ENCODE measurements at places on chromosomes 1 and 21.

GRCh38 chr21:37257511-37257966 lies 9.6 kb downstream of the VPS26C start:
- DNase-seq: peak; percentile 58

DNA sequence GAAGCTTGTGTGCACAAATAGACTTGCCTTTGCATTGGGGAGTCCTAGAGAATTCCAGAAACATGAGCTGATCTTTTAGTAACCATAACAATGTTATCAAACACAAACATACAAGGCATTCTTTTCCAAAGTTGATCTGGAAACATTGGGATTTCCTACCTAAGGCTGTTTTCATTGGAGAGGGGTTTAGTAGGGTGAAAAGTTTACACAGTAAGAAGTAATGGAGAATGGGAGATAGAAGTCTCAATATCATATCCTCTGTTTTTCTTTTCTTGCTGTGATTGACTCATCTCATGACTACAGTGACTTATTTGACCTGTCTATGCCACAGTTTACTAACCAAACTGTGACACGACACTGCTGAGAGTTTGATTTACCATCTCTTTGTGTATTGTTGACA lies 65.6 kb upstream of the PLA2G4A start:
- DNase-seq: no peak

- no peak for DNase-seq
Measured at GRCh38 chr21:45898781-45899180, 82.8 kb upstream of the COL6A1 start.

- no peak for DNase-seq
Measured at GRCh38 chr1:57109247-57109646, 143.4 kb upstream of the C8B start.

DNA sequence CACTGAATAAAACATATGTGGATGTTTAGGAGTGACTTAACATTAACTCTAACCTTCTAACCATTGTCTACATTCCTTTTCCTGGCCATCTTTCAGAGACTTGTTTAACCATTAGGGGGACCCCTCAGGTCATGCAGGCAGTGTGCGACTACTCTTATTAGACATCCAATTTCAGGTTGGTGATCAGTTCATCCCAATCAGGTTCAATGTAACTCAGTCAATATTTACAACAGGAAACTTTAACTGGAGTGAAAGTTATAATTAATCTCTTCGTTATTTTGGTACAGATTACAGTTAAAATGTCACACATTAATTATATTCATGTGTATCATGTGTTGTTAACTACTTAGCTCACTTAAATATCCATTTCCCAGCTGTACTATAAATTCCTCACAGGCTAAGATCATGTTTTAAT lies 68.8 kb upstream of the RGS1 start:
- no peak for DNase-seq

- DNase-seq: no peak
Measured at GRCh38 chr1:153506831-153507413, 28.9 kb downstream of the S100A6 start.

- DNase-seq: no peak
Measured at GRCh38 chr21:43305336-43305665, 121.6 kb downstream of the SIK1 start.

GRCh38 chr21:42309753-42310213 lies 5.4 kb downstream of the TFF3 start:
- DNase-seq: peak; percentile 23

DNA sequence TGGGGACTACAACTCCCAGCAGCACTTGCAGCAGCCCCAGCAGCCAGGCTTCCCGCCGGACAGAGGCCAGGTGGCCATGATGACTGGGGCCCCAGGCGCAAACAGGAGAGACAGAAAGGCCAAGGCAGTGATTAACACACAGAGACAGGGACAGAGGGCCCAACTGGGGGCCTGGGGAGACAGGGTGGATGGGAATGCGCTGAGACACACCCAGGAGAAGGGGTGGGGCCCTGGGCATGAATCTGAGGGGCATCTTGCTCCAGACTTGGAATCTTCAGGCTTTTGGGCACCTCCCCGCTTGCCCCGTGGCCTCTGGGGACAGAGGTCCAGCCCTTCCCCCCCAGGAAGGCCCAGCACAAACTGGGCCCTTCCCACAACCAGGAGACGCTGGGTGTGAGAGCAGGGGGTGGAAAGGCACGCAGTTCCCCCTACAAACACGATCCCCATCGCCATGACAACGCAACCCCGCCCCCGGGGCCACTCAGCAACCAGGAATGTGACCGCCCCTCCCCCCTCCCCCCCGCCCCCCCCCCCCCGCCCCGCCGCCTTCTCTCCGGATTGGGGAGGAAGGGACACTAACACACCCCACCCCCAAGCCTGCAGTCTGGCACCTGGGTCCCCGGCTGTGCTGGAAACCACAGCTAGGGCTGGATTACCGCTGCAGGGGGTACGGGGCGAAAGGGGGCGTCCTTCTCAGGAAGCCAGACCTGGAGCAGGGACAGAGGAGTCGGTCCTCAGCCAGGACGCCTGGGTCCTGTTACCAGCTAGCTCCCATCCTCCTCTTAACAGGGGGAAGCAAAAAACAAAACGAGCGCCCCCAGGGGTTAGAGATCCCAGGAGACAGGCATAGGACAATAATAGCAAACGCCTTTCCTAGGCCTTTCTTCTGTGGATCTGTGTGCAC lies 4.5 kb downstream of the HDGF start:
- DNase-seq: peak; percentile 83

GRCh38 chr1:169595764-169596711 lies 9.8 kb upstream of the F5 start:
- no peak for DNase-seq

GRCh38 chr1:152148051-152148450 lies 11.0 kb downstream of the RPTN start:
- DNase-seq: no peak

- DNase-seq: peak; percentile 16
Measured at GRCh38 chr1:203511513-203511912, 17.6 kb downstream of the OPTC start.

- DNase-seq: peak; percentile 67
Measured at GRCh38 chr1:84505493-84506001, 639 bp upstream of the SPATA1 start.

- peak; percentile 62 for DNase-seq
Measured at GRCh38 chr1:86774305-86775295, 70.2 kb downstream of the SH3GLB1 start.

GRCh38 chr1:162605225-162605927 lies 26.9 kb upstream of the DDR2 start:
- DNase-seq: no peak

- DNase-seq: no peak
Measured at GRCh38 chr21:34243562-34243961, 120.2 kb upstream of the KCNE2 start.

DNA sequence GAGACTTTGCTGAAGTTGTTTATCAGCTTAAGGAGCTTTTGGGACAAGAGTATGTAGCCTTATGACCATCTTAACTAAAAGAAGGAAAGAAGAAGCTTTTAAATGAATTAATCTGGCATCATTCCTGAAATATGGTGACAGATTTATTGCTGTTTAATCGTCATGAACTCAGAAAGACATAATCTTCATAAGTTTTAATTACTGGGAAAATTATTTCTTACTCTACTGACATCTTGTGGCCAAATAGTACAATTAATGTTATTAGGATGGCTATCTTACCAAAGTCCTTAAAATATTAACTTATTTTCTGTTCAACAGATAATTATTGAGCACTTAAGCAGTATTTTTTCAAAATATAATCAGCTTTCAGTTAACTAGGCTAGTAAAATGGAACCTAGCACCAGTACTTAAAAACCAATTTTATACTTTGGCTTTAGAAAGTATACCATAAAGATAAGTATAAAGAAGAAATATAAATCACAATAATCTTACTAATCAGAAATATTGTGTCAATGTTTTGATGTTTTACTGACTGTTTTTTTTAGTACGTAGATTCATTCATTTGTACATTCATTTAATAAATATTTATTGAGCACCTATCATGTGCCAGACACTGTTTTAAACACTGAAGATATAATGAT lies 34.7 kb upstream of the GPR25 start:
- DNase-seq: no peak

GRCh38 chr1:115564201-115564600 lies 77.6 kb upstream of the VANGL1 start:
- no peak for DNase-seq

DNA sequence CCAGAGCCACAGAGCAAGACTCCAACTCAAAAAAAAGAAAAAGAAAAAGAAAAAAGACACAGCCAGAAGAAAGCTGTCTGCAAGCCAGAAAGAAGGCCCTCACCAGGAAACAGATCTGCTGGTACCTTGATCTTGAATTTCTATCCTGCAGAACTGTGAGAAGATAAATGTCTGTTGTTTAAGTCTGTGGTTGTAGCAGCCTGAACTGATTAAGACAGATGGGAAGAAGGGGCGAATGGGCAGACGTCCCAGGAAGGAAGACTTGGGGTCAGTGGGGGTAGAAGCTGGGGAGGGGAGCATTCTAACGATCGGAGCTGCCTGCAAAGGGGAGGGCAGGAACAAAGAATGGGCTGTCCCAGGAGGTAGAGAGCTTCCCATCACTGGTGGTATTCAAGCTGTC lies 6.3 kb downstream of the SLC2A7 start:
- DNase-seq: no peak

DNA sequence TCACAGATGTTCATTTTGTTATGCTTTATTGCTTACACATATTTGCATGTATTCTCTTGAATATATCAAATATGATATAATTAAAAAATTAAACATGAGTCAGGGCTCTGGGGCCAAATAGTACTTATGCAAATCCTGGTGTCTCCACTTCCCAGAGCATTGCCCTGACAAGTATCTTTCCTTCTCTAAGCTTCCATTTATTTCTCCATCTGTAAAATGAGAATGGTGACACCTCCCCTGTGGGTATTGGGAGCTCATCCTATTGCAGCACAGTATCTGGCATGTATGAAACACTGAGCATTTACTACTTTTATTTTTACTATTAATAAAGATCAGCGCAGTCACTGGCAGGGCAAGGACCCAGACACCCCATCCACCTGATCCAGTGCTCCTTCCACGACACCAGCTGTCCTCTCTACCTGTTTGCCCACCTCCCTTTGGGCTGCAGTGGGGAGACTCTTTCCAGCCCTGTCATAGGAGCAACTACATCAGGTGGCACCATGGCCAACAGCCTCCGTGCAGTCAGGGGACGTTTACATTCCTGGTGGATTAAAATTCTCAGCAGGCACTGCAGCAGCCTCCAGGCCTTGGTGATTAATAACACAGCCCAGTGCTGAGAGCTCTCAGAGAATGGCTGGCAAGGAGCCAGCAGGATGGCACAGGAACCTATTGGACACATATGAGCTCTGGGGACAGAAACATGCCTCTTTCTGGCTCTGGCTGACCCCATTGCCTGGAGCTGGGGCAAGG lies 113.0 kb downstream of the DMRTB1 start:
- peak; percentile 27 for DNase-seq

DNA sequence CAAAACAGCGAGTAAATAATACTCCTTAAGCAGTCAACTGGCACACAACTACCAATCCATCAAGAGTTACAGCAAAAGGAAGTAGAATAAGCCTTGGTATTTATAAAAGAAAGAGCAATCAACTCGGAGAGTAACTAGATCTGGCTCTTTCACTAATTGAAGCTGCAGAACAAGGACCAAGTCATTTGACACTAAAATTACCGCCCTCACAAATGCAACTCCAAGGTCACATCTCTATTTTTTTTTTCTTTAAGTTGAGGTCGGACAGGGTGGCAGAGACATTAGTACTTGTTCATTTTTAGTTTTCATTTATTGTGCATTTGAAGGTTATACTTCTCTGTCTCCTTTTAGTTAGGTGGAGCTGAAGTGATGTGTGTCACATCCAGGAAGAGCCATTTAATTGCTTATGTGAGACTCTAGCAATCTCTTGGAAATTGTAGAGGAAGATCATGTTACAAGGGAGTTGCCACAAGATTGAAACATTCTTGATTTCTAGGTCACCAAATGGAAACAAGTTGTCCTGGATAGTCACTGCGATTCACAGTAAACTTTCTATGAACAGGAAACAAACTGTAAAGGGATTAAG lies 138.1 kb upstream of the ADAMTS5 start:
- DNase-seq: no peak

GRCh38 chr1:208731981-208732821 lies 488.0 kb upstream of the PLXNA2 start:
- DNase-seq: peak; percentile 70

- no peak for DNase-seq
Measured at GRCh38 chr1:200048244-200048643, 20.7 kb downstream of the NR5A2 start.

DNA sequence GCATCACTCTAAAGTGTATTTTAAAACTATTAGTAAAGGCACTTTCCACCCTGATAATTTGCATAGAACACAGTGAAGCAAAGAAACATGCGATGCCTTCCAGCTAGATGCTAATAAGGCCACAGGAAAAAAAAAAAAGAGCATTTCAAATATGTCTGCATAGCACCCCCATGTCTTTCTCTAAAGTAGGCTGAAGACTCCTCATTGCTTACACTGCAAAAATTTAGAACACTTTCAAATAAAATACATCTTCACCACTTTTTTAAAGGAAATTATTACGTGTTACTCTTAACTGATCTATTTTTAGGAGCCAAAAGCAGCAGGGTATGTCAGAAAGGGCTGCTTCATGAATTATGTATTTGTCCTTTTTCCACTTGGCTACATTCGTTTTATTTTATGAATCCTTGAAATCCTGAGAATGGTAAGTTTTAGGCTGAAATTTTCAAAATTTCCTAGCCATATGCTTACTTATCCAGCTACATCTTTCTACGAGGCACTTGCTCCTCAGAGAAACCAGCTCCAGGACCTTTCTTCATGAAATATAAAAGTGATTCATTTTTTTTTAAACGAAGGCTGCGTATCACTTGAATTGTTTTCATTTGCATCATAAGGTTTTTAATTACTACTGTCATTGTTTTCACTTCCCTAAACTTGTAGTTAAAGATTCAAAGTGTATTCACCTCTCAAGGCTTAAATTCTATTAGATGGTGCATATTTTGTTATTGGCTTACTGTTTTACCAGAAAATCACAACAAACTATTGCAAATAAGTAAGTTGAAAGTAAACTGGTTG lies 513.0 kb downstream of the PTPRC start:
- no peak for DNase-seq

DNA sequence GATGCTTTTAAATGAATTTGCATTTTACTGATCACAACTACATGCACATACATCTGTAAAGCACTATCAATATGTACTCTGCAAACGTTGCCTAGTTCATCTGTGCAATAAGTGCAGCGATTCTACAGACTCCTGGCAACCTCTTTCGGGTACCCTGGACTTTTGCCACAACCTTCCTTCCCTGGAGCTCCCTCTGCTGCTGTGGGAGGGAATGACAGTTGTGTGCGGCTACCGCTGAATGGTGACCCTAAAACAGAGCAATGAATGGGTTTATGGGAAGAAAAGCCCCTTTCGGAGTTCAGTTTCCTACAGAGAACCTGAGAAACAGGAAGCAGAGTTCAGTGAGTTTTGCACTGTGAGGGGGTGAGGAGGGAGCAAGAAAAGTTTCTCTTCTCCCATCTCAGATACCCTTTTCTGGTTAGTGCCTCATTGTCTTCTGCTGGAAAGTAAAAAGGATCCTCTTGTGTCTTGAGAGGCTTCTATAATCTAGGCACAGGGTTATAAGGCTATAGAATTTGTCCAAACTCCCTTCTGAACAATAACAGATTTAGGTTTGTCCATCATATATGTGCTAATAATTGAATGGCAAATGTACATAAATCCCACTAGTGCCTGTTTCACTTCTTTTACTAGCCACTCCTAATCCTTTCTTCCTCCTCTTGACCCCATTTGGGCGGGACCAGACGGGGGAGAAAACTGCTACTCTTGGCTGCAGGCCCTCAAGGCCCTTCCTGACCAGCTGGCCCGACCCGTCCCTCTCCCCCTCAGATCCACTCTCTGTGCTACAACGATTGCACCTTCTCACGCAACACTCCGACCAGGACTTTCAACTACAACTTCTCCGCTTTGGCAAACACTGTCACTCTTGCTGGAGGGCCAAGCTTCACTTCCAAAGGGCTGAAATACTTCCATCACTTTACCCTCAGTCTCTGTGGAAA lies 19.8 kb upstream of the SARS1 start:
- DNase-seq: no peak
